ENCODE measurements at places on chromosomes 6 and 20. TPM values are rescaled to one million over a fixed set of nuclear protein-coding genes. Genes with fewer than 3 reads are reported as not detected.
A peak's percentile ranks its signal among the peaks of the same experiment; 100 is the strongest.

GRCh38 chr6:112288475-112288874 lies 34.1 kb upstream of the LAMA4 start:
- no peak for DNase-seq

DNA sequence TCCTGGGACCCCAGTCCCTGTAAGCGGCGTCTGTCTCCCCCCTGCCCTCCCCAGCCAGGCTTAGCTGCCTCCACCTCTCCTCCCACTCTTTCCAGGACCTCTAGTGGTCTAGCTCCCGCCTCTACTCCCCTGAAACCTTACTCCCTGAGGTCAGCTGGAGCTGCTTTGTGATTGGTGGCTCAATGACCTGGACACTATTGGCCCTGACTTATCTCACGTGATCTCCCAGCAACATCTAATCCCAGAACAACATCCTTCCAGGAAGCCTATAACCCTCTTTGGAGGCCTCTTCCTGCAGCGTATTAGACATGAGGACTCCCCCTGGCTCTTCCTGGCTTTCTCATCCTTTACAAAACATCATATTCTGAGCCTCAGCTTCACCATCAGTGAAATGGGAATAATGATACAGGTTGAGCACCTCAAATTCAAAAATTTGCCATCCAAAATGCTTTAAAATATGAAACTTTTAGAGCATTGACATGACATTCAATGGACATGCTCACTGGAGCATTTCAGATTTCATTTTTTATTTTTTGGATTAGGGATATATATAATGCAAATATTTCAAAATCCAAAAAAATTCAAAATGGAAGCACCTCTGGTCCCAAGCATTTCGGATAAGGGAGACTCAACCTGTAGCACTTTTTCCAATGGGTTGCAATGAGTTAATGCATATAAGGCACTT lies 16.3 kb upstream of the SRC start:
- peak; percentile 20 for DNase-seq

GRCh38 chr6:166387642-166388289 lies 5.0 kb upstream of the MPC1 start:
- no peak for DNase-seq

DNA sequence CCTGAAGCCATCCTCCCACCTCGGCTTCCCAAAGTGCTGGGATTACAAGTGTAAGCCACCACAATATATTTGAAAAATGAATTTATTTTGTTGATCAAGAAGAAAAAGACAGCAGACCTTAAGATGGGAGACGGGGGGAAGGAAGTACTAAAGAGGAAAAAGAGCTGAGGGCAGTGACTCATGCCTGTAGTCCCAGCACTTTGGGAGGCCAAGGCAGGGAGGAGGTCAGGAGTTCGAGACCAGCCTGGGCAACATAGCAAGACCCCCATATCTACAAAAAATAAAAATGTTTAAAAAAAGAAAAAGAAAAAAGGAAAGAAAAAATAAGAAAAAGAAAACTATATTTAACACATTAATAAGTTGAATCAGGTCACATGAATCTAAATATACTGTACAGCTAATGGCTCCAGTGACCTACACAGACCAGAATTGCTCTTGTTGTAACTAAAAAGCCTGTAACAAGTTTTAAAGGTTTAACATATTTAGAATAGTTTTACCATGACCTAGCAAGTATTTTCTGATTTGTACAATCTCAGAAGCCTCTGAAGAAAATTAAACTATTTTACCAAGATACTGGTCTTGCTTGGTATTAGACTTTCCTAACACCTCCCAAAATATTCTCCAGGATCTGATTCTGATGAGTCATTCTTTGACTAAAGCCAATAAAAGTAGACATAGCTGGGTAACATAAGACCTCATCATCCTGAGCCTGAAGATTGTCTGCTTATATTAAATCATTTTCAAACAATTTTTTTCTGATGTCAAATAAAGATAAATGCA lies 4.3 kb upstream of the AKIRIN2 start:
- DNase-seq: no peak

DNA sequence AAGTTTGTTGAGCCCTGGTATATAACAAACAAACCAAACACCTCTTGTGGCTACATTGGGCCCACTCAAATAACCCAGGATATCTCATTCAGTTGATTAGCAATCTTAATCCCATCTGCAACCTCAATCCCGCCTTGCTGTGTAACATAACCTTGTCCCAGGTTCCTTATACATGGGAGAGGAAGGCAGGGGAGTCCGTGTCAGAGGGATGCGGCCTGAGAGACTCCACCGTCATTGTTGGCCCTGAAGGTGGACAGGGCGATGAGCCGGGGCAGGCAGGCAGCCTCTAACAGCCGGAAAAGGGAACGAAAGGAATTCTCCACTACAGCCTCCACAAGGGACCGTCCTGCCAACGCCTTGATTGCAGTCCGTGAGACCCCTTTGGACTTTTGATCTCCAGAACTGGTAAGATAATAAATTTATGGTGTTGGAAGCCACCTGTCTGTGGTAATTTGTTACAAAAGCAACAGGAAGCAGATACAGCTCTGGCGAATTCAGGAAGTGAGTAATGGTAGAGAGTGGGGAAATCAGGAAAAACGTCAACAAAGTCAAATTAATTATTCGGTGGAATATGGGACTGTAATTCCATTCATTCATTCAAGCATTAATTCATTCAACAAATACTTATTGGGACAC lies 124.5 kb upstream of the SALL4 start:
- DNase-seq: no peak

PTGIS gene
- 104 TPM for total RNA-seq

Data from ovary (tissue), 10 donors.